ENCODE measurements at places on chromosomes 7 and 10.

DNA sequence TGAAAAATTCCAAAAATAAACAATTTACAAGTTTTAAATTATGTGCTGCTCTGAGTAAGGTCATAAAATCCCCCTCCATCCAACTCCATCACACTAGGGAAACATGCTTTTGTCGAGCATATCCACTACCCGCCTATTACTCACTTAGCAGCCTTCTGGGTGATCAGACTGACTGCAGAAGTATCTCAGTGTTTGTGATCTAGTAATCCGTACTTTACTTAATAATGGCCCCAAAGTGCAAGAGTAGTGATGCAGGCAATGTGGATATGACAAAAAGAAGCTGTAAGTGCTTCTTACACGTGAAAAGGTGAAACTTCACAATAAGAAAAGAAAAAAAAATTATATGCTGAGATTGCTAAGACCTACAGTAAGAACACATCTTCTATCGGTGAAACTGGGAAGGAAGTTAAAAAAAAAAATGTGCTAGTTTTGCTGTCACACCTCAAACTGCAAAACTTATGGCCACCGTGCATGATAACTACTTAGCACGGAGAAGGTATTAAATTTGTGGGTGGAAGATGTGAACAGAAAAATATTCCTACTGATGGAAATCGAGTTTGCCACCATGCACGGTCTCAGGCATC is 43.2 kb downstream of the SEMA3C start:
- DNase-seq, result no peak

- no peak for DNase-seq
These were observed 176.6 kb downstream of the TPK1 start for GRCh38 chr7:144659211-144659610.

GRCh38 chr10:103879831-103880230 is 24.5 kb upstream of the SH3PXD2A start:
- DNase-seq, result no peak

- no peak for DNase-seq
These were observed 163.2 kb downstream of the DGKB start for GRCh38 chr7:14739168-14739840.

GRCh38 chr10:70188768-70189167 is 18.5 kb upstream of the SAR1A start:
- DNase-seq, result no peak

DNA sequence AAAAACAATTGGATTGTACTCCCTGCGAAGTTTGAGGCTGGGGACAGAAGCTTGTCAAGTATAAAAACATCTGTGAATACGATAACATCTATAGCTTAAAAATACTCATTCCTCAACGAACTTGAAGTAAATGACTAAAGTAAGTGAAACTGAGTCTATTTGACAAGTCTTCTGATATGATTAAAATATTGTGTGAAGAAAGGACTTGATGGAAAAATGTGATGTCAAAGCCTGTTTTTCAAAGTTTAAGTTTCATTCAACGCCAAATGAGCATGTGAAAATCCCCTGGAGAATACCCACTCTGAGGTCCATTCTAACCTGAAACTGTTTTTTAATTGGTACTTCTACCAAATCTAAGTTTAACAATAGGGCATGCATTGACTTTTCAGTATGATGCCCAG is 122.3 kb upstream of the MDFIC start:
- DNase-seq, result no peak

DNA sequence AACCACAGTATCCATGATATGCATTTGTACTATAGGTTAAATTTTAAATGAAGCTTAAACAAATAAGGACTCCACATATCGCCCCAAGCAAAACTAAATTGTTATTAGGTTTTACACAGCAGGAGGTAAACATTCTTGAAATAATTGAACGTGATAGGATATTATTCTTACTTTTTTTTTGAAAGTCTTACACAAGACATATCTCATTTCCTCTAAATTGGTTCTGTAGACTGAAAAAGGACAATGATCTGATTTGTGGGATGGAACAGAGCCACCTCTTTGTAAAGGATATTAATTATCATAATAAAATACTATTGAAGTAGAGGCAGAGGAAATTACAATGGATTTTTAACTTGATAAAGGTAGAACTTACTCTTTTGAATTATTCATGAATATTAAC is 155.1 kb upstream of the SEMA3D start:
- no peak for DNase-seq

Data from CD8-positive, alpha-beta T cell (primary cell).